Activated naive CD8-positive, alpha-beta T cell treated with anti-CD3 and anti-CD28 coated beads for 36 hours (primary cell): ENCODE measurements at places on chromosomes 11 and 22.

DNA sequence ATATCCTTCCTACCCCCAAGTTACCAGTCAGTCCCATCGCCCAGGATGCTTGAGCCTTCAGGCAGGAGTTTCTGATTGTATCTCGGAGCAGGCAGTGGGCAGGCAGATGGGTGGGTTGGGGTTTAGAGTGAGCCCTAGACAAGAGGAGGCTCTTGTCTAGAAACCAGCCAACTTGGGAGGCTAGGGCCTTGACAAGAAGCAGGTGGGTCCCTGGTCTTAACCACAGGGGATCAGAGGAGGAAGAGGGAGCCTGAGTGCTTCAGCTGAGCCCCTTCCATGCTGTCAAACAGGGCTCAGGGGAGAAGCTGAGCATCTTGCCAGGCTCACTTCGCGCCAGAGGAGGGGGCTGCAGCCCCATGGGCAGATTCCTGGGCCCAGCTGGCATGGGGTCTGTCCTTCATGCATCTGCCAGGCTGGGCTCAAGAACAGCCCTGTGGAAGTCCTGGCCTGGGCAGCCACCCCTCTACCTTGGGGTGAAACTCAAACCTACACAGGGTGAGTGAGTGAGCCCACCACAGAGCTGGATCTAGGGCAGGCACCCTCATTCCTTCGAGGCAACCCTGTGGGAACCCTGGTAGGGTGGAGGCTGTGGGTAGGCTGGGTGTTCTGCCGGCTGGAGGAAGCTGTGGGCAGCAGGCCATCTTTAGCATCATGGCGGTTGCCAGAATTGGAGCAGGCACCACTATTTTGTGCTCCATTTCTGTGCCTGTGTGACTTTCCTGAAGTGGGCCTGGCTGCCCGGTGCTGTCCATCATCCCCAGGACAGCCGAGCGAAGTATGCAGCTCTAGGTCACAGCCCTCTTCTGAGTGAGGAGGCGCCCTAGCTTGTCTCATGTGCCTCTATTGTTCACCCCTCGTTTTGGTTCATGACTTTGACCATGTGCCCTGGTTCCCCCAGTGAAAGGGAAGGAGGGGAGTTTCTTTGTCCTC, 108.1 kb downstream of the MORC2 start:
- DNase-seq, result no peak
- H3K27ac ChIP-seq, result no peak overlapping the region
- H3K4me3 ChIP-seq, result no peak overlapping the region
- H3K4me1 ChIP-seq, result no peaks in the 10 kb centered on the region
- H3K36me3 ChIP-seq, result no peaks in the 10 kb centered on the region
- no peaks in the 10 kb centered on the region for H3K27me3 ChIP-seq

- H3K4me1 ChIP-seq, result no peaks in the 10 kb centered on the region
- peaks cover 35% of the 10 kb centered on the region for H3K27me3 ChIP-seq
- no peaks in the 10 kb centered on the region for H3K36me3 ChIP-seq
- H3K4me3 ChIP-seq, result no peak overlapping the region
- H3K27ac ChIP-seq, result no peak overlapping the region
These were observed 70.1 kb upstream of the OLFML1 start for GRCh38 chr11:7414973-7415817.

- H3K4me1 ChIP-seq, result peaks cover 33% of the 10 kb centered on the region
These were observed 45.7 kb upstream of the PSMA1 start for GRCh38 chr11:14565845-14566244.

DNA sequence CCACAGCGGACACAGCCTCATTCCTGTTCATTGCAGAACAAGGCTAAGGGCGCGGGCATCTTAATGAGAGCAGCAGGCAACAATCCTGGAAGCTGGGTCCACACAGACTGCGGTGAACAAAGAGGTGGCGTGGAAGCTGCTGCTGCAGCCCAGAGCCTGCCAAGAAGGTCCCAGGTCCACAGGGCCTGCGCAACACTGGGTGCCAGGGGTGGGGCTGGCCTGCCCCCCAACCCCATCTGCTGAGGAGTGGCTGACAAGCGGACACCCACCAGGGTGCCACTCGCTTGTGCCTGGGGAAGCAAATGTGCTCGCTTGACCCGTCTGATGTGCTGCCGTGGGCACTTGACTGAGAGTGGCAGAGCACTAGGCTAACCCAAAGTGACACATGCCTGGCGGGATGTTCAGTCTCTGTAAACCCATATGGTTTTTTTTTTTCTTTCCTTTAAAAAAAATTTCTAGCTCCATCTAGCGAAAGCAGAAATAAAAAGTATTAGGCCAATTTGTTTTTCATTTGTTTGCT, 83.2 kb upstream of the PITPNB start:
- DNase-seq, result no peak
- H3K27ac ChIP-seq, result no peak overlapping the region
- H3K4me1 ChIP-seq, result no peaks in the 10 kb centered on the region

- no peak overlapping the region for H3K4me3 ChIP-seq
- peaks cover 4% of the 10 kb centered on the region for H3K27me3 ChIP-seq
- H3K4me1 ChIP-seq, result no peaks in the 10 kb centered on the region
- no peak for DNase-seq
- no peaks in the 10 kb centered on the region for H3K36me3 ChIP-seq
- no peak overlapping the region for H3K27ac ChIP-seq
These were observed 1.6 kb downstream of the TP53AIP1 start for GRCh38 chr11:128941110-128941509.

- H3K4me1 ChIP-seq, result peaks cover 28% of the 10 kb centered on the region
- no peaks in the 10 kb centered on the region for H3K27me3 ChIP-seq
- H3K36me3 ChIP-seq, result peaks cover 5% of the 10 kb centered on the region
- peak overlapping the region; percentile 19 for H3K27ac ChIP-seq
- peak; percentile 8 for DNase-seq
These were observed 34.7 kb downstream of the RNF169 start for GRCh38 chr11:74783241-74783871.

- H3K27me3 ChIP-seq, result no peaks in the 10 kb centered on the region
- H3K27ac ChIP-seq, result peak overlapping the region; percentile 70
- H3K36me3 ChIP-seq, result peaks cover 10% of the 10 kb centered on the region
- DNase-seq, result no peak
These were observed 1.2 kb downstream of the ACAD8 start for GRCh38 chr11:134254433-134255183.

GRCh38 chr11:134574947-134575346, 162.9 kb upstream of the B3GAT1 start:
- H3K36me3 ChIP-seq, result no peaks in the 10 kb centered on the region
- no peaks in the 10 kb centered on the region for H3K4me1 ChIP-seq
- H3K27me3 ChIP-seq, result peaks cover 4% of the 10 kb centered on the region
- no peak for DNase-seq
- no peak overlapping the region for H3K4me3 ChIP-seq

GRCh38 chr11:130404727-130405126, 23.7 kb downstream of the ADAMTS8 start:
- DNase-seq, result no peak
- H3K27me3 ChIP-seq, result peaks cover 17% of the 10 kb centered on the region
- H3K4me1 ChIP-seq, result peaks cover 8% of the 10 kb centered on the region
- H3K27ac ChIP-seq, result no peak overlapping the region
- no peaks in the 10 kb centered on the region for H3K36me3 ChIP-seq
- H3K4me3 ChIP-seq, result no peak overlapping the region

GRCh38 chr11:78319453-78319955, 98.1 kb downstream of the GAB2 start:
- no peak overlapping the region for H3K27ac ChIP-seq
- H3K36me3 ChIP-seq, result no peaks in the 10 kb centered on the region
- DNase-seq, result no peak
- no peaks in the 10 kb centered on the region for H3K27me3 ChIP-seq
- H3K4me1 ChIP-seq, result peaks cover 4% of the 10 kb centered on the region
- H3K4me3 ChIP-seq, result no peak overlapping the region

- peaks cover 12% of the 10 kb centered on the region for H3K36me3 ChIP-seq
- H3K27me3 ChIP-seq, result peaks cover 18% of the 10 kb centered on the region
- H3K27ac ChIP-seq, result no peak overlapping the region
- DNase-seq, result no peak
These were observed 1.6 kb downstream of the RNF26 start for GRCh38 chr11:119335655-119336543.

DNA sequence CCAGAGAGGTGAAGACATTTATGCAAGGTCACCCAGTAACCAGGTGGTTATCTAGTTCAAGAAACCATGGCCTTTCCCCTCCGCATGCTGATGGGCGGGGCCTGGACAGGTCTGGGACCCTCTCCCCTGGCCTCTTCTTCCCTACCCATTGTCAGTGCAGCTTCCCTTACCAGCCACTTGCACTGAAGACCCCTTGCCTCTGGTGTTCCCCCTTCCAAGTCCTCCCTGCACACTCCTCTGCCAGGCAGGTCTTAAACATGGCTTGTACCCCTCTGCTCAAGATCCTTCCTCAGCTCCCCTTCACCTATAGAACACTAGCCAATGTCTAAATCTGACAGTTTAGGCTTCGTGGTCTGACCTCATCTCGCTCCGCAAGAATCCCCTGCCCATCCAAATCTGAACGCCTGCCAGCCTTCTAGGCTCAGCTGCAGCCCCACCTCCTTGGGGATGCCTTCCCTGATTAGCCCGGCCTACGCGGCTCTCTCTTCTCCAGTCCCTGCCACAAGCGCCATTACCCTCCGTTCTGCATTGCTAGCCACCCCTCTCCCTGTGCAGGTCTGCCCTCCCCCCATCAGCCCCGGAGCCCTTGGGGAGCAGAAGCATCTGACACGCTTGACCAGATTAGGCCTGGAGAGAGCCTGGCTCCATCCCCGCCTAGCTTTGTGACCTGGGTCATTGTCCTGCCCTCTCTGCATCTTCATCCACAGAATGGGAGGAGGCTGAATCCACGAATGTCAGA, 213.8 kb downstream of the DSCAML1 start:
- no peak overlapping the region for H3K4me3 ChIP-seq
- H3K36me3 ChIP-seq, result no peaks in the 10 kb centered on the region
- H3K4me1 ChIP-seq, result no peaks in the 10 kb centered on the region
- H3K27ac ChIP-seq, result no peak overlapping the region
- no peak for DNase-seq

DNA sequence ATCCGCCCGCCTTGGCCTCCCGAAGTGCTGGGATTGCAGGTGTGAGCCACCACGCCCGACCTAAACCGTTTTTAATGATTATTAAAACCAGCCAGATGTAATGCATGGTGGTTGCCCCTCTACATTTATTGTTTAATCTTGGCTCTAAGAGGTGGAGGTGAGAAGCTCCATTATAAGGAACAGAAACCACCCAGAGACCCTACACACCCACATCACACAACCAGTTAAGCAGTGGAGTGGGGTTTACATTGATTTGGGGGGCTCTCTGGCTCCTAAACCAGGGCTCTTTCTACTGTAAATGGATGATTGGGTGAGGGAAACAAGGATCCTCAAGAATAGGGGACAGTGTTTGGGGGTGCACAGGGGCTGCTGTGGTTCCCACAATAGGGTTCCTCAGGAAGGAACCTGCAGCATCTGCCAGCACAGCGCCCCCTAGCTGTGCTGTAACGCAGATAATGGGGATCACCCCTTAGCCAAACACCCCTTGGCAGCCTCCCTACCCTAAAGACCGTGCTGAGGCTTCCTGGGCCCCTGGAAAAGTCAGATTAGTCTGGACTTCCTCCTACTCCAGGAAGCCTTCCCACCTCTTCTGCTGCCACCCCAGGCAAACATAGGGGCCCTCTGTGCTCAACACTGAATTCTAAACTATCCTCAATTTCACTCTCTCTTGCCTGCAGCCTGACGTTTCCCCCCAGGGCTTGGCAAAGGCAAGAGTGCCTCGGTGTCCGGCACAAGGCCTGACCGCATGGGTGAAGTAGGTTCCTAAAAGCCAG, 2.4 kb downstream of the MPST start:
- peak; percentile 51 for DNase-seq
- peaks cover 4% of the 10 kb centered on the region for H3K4me1 ChIP-seq
- no peaks in the 10 kb centered on the region for H3K36me3 ChIP-seq
- H3K27me3 ChIP-seq, result peaks cover 28% of the 10 kb centered on the region

DNA sequence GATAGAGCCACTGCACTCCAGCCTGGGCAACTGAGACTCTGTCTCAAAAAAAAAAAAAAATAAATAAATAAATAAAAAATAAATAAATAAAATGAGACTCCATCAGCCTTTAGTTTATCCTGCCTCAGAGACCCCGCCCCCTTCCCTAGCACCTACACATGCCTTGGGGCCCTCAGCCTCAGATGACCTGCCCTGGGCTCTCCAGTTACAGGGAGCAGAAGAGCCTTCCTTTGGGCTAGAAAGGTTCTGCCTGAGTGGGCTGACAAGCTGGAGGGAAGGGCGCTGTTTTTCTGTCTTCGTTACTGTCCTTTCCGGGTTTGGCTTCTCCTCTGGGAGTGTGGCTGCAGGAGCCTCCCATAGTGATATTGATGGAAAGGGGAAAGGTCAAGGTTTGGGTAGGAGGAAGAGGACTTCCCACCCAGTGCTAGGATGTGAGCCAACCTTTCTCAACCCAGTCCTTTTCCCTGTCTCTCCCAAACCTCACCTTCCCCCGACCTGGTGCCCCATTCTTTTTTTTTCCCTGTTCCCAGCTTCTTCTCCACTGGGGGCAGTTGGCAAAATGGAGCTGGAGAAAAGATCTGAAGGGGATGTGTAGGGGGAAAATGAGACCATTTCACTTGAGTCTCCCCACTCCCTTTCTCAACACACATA, 1.5 kb upstream of the SF3B2 start:
- no peak for DNase-seq
- H3K4me1 ChIP-seq, result peaks cover 29% of the 10 kb centered on the region
- peaks cover 9% of the 10 kb centered on the region for H3K27me3 ChIP-seq
- H3K27ac ChIP-seq, result peak overlapping the region; percentile 78

GRCh38 chr11:126481303-126481680, 125.8 kb downstream of the ST3GAL4 start:
- no peak overlapping the region for H3K4me3 ChIP-seq
- peaks cover 9% of the 10 kb centered on the region for H3K4me1 ChIP-seq

DNA sequence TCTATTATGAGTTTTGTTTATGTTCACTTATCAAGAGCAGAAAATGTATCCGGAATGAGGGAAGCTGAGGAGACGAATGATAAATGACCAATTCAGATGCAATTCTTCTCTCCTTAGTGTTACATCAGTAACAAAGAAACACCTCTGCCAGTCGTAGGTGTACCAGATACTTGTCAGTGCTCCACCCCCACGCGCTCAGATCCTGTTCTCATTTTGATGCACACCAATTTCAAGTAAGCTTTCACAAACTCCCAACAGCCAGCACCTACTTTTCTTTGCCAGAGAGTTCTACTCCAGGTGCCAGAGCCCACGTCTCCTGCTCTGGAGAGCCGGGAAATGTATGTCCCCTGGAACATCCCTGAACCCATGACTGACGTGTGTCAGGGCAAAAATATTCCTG, 43.7 kb downstream of the OR8B12 start:
- peaks cover 18% of the 10 kb centered on the region for H3K27me3 ChIP-seq
- H3K27ac ChIP-seq, result no peak overlapping the region
- no peaks in the 10 kb centered on the region for H3K36me3 ChIP-seq
- H3K4me1 ChIP-seq, result no peaks in the 10 kb centered on the region
- DNase-seq, result no peak

GRCh38 chr11:13013054-13013488, 4.0 kb downstream of the RASSF10 start:
- no peak overlapping the region for H3K27ac ChIP-seq
- peaks cover 76% of the 10 kb centered on the region for H3K27me3 ChIP-seq
- peaks cover 5% of the 10 kb centered on the region for H3K4me1 ChIP-seq
- H3K4me3 ChIP-seq, result no peak overlapping the region
- no peak for DNase-seq

GRCh38 chr11:57913715-57914704, 109.7 kb upstream of the OR9Q1 start:
- no peak for DNase-seq
- H3K27ac ChIP-seq, result no peak overlapping the region
- no peaks in the 10 kb centered on the region for H3K4me1 ChIP-seq
- H3K36me3 ChIP-seq, result no peaks in the 10 kb centered on the region
